ENCODE measurements at places on chromosomes 7 and 10.

GRCh38 chr10:59079386-59080226 is 96.8 kb upstream of the PHYHIPL start:
- DNase-seq = no peak

GRCh38 chr10:131758939-131759301 is 141.9 kb upstream of the PPP2R2D start:
- no peak for DNase-seq

GRCh38 chr7:20216406-20217036 is 663 bp downstream of the MACC1 start:
- DNase-seq = no peak

GRCh38 chr10:70909326-70909935 is 21.1 kb upstream of the PCBD1 start:
- no peak for DNase-seq

- no peak for DNase-seq
Measured at GRCh38 chr10:69965919-69966662, 86.6 kb upstream of the MACROH2A2 start.

GRCh38 chr7:132055336-132056120 is 499.1 kb upstream of the PODXL start:
- no peak for DNase-seq

GRCh38 chr10:31274310-31274709 is 44.7 kb upstream of the ZEB1 start:
- DNase-seq = no peak

GRCh38 chr7:131816391-131817007 is 260.1 kb upstream of the PODXL start:
- no peak for DNase-seq

GRCh38 chr10:100988166-100988565 is 823 bp downstream of the TWNK start:
- DNase-seq = no peak

Measured in stimulated activated CD4-positive, alpha-beta T cell treated with anti-CD3 and anti-CD28 coated beads, Interleukin-12 subunit alpha, Interleukin-12 subunit beta, amount 100 ng/mL, for 24 hours (primary cell).